T-helper 2 cell treated with Interferon-gamma antibody and Interleukin-4, amounts not matched to agents 5 μg/mL and 100 μg/mL, for 36 hours (primary cell): ENCODE measurements at places on chromosomes 7 and 10.

DNA sequence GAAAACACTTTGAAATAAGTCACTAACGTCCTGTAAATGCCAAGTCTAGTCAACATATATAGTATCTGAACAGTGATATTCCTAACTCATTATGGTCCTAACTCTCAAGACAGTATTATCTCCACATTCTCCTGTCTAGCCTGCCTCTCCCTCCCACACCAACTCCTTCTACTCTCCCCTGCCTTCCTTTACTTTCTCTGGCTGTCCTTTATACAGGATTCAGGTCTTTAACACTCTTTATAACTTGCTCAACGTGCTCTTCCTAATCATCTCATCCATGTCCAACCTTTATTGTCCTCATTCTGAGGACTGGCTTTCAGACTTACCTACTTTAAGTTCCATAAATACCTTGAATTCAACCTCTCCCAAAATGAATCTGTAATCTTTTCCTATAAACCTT is 42.5 kb downstream of the MTPN start:
- H3K4me3 ChIP-seq = no peak overlapping the region
- no peaks in the 10 kb centered on the region for H3K27me3 ChIP-seq
- no peak overlapping the region for H3K27ac ChIP-seq
- DNase-seq = no peak
- H3K4me1 ChIP-seq = peaks cover 33% of the 10 kb centered on the region

GRCh38 chr7:92121681-92122080 is 12.6 kb downstream of the CYP51A1 start:
- H3K27ac ChIP-seq = no peak overlapping the region
- peaks cover 20% of the 10 kb centered on the region for H3K4me1 ChIP-seq
- H3K4me3 ChIP-seq = no peak overlapping the region
- H3K27me3 ChIP-seq = no peaks in the 10 kb centered on the region
- H3K36me3 ChIP-seq = peaks cover 72% of the 10 kb centered on the region

DNA sequence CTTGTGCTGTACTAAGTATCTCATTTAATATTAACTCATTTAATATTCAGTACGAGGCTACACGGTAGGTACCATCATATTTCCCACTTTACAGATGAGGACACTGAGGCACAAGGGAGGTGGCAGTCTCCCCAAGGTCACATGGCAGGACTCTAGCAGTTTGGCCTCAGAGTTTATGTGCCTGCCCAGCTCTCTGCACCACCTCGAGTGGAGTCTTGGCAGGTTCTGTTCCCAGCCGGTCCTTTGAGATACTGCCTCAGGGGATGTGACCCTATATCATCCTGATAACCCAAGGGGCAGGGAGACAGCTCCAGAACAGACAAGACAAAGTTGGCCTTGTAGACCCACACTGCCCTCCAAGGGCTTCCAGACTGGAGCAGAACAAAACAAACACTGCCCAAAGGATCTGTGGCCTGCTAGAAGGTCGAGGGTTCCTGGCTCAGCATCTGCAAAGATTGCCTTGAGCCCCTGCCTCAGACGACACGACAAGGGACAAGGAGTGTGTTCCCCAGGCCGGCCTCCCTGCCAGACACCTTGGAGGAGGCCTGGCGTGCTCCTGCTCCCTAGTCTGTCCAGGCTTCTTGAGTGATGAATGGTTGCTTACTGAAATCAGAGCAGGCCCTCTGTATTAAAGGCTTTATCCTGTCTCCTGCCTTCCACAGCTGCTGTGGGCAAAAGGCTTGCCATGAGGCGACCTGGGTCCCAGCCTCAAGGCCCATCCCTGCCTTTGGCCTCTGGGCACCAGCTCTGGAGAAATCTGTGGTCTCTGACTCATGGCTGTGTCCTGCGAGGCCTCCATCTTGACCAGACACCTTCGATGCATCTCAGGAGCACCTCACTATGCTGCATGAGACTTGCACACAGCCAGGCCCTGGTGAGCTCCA is 3.9 kb upstream of the PWWP2B start:
- DNase-seq = no peak
- no peak overlapping the region for H3K27ac ChIP-seq
- H3K27me3 ChIP-seq = peaks cover 14% of the 10 kb centered on the region
- peaks cover 4% of the 10 kb centered on the region for H3K4me1 ChIP-seq

DNA sequence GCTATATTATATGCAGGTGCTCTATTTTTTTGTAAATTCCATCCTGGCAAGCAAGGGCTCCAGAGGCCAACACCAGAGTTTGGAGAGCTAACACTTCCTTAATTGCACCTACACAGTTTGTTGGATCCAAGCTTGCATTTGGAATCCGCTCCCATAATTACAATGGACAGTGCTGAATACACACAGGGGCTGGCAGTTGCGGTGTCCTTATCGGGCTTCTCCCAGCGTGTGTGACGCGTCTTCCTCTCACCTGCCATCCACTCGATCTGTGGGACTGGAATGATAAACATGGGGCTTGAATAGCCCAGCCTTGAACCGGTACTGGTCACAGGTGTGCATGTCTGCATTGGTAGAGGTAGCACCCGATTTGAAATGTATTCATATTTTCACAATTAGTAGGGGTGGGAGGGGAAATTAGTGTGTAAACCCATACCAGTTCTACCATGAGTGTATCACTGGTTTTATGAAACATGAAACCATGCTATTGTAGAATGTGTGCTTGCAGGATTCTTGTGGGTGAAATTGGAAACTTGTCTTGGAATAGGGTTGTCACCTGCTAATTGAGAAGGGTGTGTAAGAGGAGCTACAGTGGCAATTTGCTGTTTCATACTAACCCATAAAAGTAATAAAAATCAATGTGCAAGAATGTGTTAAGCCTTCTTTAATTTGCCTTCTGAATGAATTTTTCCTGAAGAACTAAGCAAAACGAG is 316.5 kb downstream of the WDR11 start:
- no peaks in the 10 kb centered on the region for H3K36me3 ChIP-seq
- DNase-seq = no peak
- no peak overlapping the region for H3K27ac ChIP-seq
- H3K27me3 ChIP-seq = no peaks in the 10 kb centered on the region

- no peak overlapping the region for H3K27ac ChIP-seq
- no peaks in the 10 kb centered on the region for H3K36me3 ChIP-seq
- H3K4me1 ChIP-seq = peaks cover 7% of the 10 kb centered on the region
These were observed 5.2 kb upstream of the COL26A1 start for GRCh38 chr7:101357433-101357832.

DNA sequence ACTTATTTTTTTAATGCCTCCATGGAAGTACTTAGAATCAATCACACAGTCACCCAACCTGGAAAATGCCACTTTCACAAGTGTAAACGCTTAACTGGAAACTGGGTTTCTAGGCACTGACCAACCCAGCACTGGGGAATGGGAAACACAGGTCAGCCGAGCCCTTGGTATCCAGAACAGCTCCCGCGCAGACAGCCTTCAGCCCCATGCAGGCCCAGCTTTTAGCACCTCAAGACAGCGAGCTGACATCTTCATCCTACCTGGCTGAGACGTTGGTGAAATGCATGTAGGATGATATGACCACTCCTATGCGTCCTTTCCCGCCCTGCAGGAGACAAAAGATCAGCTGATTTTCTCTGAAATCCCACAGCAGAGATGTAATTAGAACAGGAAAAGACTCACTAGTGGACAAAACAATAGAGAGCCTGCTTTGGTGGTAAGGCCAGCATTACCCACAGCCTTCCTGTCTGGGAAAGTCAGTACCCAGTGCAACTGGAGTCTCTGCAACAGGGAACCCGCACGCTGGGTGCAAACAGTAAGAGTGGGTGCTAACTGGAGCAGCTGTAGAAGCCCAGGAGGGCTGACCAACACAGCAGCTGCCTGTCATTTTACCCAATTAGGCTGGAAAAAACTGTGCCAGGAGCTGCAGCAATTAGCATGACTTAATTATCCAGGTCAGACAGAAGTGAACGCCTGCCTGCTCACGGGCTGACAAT is 153.7 kb downstream of the TNS3 start:
- H3K4me1 ChIP-seq = no peaks in the 10 kb centered on the region
- no peaks in the 10 kb centered on the region for H3K27me3 ChIP-seq
- H3K36me3 ChIP-seq = no peaks in the 10 kb centered on the region
- no peak for DNase-seq
- H3K4me3 ChIP-seq = no peak overlapping the region
- H3K27ac ChIP-seq = no peak overlapping the region

GRCh38 chr10:61257956-61258496 is 195.2 kb downstream of the TMEM26 start:
- no peak for DNase-seq
- H3K27ac ChIP-seq = no peak overlapping the region
